HCT116 (cell line): ENCODE measurements at places on chromosomes 2 and 18. TPM values are rescaled to one million over a fixed set of nuclear protein-coding genes. Genes with fewer than 3 reads are reported as not detected.

GRCh38 chr2:226838722-226839121, 2.9 kb downstream of the RHBDD1 start:
- peaks cover 32% of the 10 kb centered on the region for H3K4me1 ChIP-seq
- no peaks in the 10 kb centered on the region for H3K36me3 ChIP-seq
- no peaks in the 10 kb centered on the region for H3K27me3 ChIP-seq

- no peaks in the 10 kb centered on the region for H3K36me3 ChIP-seq
- no peak overlapping the region for H3K27ac ChIP-seq
- H3K4me1 ChIP-seq, result no peaks in the 10 kb centered on the region
- H3K27me3 ChIP-seq, result 0 out of 2 replicates have a peak, but pooled peaks cover 9% of the 10 kb centered on the region
These were observed 22.2 kb downstream of the GALR1 start for GRCh38 chr18:77271576-77272481.

GRCh38 chr2:241937297-241937696, 67.8 kb downstream of the RTP5 start:
- no peaks in the 10 kb centered on the region for H3K36me3 ChIP-seq

GRCh38 chr2:130259594-130259993, 61.4 kb upstream of the TUBA3E start:
- no peak overlapping the region for H3K4me3 ChIP-seq
- DNase-seq, result no peak
- no peak overlapping the region for H3K27ac ChIP-seq

GRCh38 chr2:174631009-174631981, 33.7 kb upstream of the WIPF1 start:
- no peaks in the 10 kb centered on the region for H3K4me1 ChIP-seq
- H3K27ac ChIP-seq, result no peak overlapping the region
- no peak overlapping the region for H3K4me3 ChIP-seq
- H3K36me3 ChIP-seq, result no peaks in the 10 kb centered on the region
- no peaks in the 10 kb centered on the region for H3K27me3 ChIP-seq
- DNase-seq, result no peak

DNA sequence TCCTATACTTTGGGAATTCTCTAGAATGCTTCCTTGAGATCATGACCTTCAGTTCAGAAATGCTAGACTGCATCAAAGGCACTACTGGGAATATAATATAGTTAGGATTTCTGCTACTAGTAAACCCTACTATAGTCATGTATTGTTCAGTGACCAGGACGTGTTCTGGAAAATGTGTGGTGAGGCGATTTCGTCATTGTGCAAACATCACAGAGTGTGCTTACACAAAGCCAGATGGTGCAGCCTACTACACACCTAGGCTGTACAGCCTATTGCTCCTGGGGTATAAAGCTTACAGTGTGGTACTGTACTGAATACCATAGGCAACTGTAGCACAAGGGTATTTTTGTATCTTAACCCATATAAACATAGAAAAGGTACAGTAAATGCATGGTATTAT, 13.0 kb downstream of the CXCR4 start:
- no peak overlapping the region for H3K27ac ChIP-seq
- no peaks in the 10 kb centered on the region for H3K27me3 ChIP-seq
- no peaks in the 10 kb centered on the region for H3K36me3 ChIP-seq

- no peak overlapping the region for H3K27ac ChIP-seq
- H3K4me3 ChIP-seq, result no peak overlapping the region
These were observed 300.3 kb downstream of the NBAS start for GRCh38 chr2:15260835-15261234.

- H3K27me3 ChIP-seq, result no peaks in the 10 kb centered on the region
- H3K4me1 ChIP-seq, result peaks cover 14% of the 10 kb centered on the region
- H3K27ac ChIP-seq, result no peak overlapping the region
- no peaks in the 10 kb centered on the region for H3K36me3 ChIP-seq
- no peak for DNase-seq
These were observed 54.2 kb upstream of the FRZB start for GRCh38 chr2:182920631-182921056.

DNA sequence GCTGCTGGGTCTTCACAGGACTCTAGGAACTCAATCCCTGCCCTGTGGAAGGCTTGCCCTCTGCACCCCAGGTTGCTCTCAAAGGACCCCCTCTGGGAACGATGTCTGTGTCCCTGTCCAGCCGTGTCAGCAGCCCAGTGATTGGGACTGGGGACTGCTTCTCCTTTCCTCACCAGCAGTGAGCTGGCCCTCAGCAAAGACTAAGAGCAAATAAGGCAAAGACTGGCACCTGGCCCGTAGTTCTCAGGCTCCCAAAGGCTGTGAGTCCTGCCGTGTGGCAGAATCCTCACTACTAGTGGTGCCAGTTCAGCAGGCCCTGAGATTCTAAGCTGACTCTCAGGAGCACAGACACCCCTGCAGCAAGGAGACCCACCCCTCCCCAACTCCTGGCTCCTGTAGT, 47.8 kb downstream of the TMEM163 start:
- H3K4me3 ChIP-seq, result no peak overlapping the region
- peaks cover 38% of the 10 kb centered on the region for H3K27me3 ChIP-seq
- no peak overlapping the region for H3K27ac ChIP-seq
- DNase-seq, result no peak
- no peaks in the 10 kb centered on the region for H3K4me1 ChIP-seq

DNA sequence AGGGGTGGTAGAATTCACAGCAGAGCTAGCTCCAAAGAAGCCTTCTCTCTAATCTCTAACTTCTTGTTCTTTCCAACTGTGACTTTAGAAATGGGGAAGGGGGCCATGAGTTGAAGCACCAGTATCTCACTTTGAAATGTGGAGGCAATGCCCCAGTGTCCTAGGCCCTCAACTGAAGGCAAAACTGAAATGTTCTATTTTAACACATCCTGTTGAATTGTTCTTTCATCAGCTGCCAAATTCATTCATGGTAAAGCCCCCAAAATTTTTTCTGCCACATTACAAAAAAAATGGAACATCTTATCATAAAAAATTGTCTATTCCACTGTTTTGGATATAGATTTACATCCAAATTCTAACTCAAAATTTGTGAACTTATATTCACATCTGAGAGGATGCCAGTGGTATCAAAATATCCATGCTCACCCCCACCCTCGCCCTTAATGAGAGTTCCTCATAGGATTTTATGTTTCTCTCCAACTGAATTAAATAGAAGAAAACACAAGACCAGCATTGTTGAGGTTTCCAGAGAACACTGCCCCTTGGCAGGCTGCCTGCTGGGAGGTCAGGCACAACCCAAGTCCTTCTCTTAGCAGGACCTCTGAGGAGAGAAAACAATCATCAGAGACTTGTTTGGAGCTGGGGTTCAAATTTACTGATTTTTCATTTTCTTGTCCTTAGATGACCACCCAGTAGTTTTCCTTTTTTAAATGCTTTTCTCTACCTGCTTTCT, 147.4 kb upstream of the PGAP1 start:
- no peak for DNase-seq
- H3K27me3 ChIP-seq, result no peaks in the 10 kb centered on the region
- H3K4me3 ChIP-seq, result no peak overlapping the region
- no peaks in the 10 kb centered on the region; the same call in 1 of the 2 replicates for H3K4me1 ChIP-seq

DNA sequence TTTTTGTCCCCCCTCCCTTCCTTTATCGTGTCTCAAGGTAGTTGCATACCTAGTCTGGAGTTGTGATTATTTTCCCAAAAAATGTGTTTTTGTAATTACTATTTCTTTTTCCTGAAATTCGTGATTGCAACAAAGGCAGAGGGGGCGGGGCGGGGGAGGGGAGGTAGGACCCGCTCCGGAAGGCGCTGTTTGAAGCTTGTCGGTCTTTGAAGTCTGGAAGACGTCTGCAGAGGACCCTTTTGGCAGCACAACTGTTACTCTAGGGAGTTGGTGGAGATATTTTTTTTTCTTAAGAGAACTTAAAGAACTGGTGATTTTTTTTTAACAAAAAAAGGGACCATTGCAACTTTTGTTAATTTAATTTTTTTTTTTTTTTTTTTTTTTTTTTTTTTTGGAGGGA, 2.1 kb downstream of the SOX11 start:
- H3K36me3 ChIP-seq, result no peaks in the 10 kb centered on the region
- no peaks in the 10 kb centered on the region for H3K4me1 ChIP-seq
- no peak overlapping the region for H3K27ac ChIP-seq
- no peak for DNase-seq
- H3K4me3 ChIP-seq, result no peak overlapping the region

- no peak for DNase-seq
- H3K4me3 ChIP-seq, result no peak overlapping the region
- H3K27me3 ChIP-seq, result no peaks in the 10 kb centered on the region
These were observed 257.4 kb upstream of the RBMS1 start for GRCh38 chr2:160751021-160751420.

GRCh38 chr2:18845854-18846445, 256.6 kb upstream of the NT5C1B start:
- DNase-seq, result no peak
- no peaks in the 10 kb centered on the region for H3K36me3 ChIP-seq
- H3K27me3 ChIP-seq, result peaks cover 9% of the 10 kb centered on the region

DNA sequence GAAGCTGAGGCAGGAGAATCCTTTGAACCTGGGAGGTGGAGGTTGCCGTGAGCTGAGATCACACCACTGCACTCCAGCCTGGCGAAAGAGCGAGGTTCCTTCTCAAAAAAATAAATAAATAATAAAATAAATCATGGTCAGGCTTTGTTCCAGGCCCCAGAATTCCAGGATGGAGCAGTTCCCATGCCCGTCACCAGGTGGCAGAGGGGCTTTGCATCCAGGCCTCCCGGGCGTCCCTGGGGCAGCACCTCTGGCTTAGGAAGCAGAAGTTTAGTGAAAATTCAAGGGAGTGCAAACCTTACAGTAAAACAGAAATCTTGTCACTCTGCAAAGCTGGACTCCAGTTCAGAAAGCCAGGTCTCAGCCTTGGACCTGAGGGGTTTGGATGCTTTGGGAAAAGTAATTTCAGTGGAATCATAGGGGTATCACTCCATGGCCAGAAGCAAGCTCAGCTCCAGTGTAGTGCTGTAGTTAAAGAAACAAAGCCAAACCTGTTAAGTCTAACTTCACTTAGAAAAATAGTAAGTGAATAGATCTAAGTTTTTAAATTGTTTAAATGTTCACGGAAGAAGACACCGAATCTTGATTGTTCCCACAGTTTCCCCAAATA, 512.7 kb downstream of the CMPK2 start:
- H3K36me3 ChIP-seq, result no peaks in the 10 kb centered on the region
- no peaks in the 10 kb centered on the region for H3K4me1 ChIP-seq
- H3K27ac ChIP-seq, result no peak overlapping the region
- no peaks in the 10 kb centered on the region for H3K27me3 ChIP-seq
- DNase-seq, result no peak
- H3K4me3 ChIP-seq, result no peak overlapping the region

GRCh38 chr2:140627885-140628284, 1502.9 kb downstream of the LRP1B start:
- H3K36me3 ChIP-seq, result no peaks in the 10 kb centered on the region
- no peak overlapping the region for H3K27ac ChIP-seq
- no peaks in the 10 kb centered on the region for H3K4me1 ChIP-seq
- H3K4me3 ChIP-seq, result no peak overlapping the region

DNA sequence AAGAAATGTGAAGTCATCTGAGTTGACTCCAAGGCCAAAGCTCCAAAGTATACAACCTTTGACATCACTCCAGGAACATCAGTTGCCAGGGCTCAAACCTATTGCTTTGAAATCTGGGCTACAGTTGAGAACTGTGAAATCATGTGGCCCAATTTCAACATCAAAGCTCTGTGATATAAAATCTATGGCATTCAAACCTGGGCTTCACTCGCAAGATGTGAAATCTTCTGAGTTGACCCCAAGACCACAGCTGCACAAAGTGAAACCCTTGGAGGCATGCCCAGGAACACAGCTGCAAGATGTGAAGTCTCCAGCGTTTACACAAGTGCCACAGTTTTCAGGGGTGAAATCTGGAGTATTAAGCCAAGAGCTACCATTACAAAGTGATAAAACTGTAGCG, 9.4 kb upstream of the ZNF512 start:
- no peaks in the 10 kb centered on the region for H3K4me1 ChIP-seq
- DNase-seq, result no peak
- H3K27me3 ChIP-seq, result no peaks in the 10 kb centered on the region
- H3K27ac ChIP-seq, result no peak overlapping the region
- H3K36me3 ChIP-seq, result no peaks in the 10 kb centered on the region

DNA sequence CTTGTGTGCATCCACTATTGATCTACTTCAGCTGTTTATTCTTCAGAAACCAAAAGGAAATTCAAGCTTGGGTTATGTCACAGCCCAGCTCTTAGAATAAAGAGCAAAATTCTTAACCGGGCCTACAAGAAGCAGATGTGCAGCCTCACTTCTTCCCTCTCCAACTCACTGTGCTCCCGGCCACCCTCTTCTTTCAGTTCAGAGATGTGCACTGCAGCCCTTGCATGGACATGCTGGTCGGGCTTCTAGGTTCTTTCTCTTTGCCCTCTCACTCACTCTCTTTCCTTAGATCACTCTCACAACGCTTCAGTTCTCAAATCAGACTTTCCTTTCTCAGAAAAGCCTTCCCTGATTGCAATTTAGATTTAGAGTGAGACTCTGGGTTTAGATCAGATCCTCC, 104.1 kb downstream of the CHN1 start:
- H3K36me3 ChIP-seq, result no peaks in the 10 kb centered on the region
- no peak overlapping the region for H3K4me3 ChIP-seq
- no peak for DNase-seq

- no peaks in the 10 kb centered on the region for H3K4me1 ChIP-seq
- H3K27ac ChIP-seq, result no peak overlapping the region
- H3K4me3 ChIP-seq, result no peak overlapping the region
- H3K36me3 ChIP-seq, result no peaks in the 10 kb centered on the region
These were observed 124.0 kb downstream of the GATA6 start for GRCh38 chr18:22293417-22293816.

DNA sequence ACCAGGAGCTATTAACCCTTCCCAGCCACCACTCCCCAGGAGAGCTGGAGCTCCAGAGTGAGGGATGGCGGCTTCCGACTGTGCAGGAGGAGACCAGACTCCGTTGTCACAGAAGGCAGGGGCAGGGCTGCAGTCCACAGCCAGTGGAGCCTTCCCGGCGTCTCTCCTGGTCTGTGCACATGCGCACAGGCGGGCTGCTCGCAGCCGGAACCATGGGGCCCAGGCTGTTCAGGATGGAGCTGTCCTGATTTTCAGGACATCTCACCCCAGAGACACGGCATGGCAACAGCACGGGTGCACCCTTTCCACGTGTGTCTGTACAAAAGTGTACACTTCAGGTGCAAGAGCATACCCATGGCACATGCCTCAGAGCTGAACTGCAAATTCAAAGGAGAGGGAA, 28.9 kb downstream of the EIPR1 start:
- H3K4me1 ChIP-seq, result no peaks in the 10 kb centered on the region
- no peak overlapping the region for H3K4me3 ChIP-seq
- H3K36me3 ChIP-seq, result peaks cover 10% of the 10 kb centered on the region
- no peaks in the 10 kb centered on the region for H3K27me3 ChIP-seq

GRCh38 chr2:10546975-10547391, 98.9 kb upstream of the ODC1 start:
- peaks cover 4% of the 10 kb centered on the region; the same call in 1 of the 2 replicates for H3K4me1 ChIP-seq
- no peak overlapping the region for H3K27ac ChIP-seq
- no peak overlapping the region for H3K4me3 ChIP-seq
- no peaks in the 10 kb centered on the region for H3K27me3 ChIP-seq
- no peaks in the 10 kb centered on the region for H3K36me3 ChIP-seq

AUP1 gene
- total RNA-seq, result 116 TPM

CABYR gene
- not detected for total RNA-seq

RGPD3 gene
- total RNA-seq, result 0.15 TPM

MC4R gene
- total RNA-seq, result not detected

TEKT4 gene
- total RNA-seq, result not detected

HOXD12 gene
- total RNA-seq, result 0.27 TPM

MSH2 gene
- 54.9 TPM for total RNA-seq

SERPINB4 gene
- total RNA-seq, result not detected

NYAP2 gene
- total RNA-seq, result not detected

ACTG2 gene
- total RNA-seq, result 0.89 TPM

CNGA3 gene
- not detected for total RNA-seq

MAPRE2 gene
- 17.2 TPM for total RNA-seq

TMEM17 gene
- total RNA-seq, result 3.2 TPM

MOB4 gene
- 24.4 TPM for total RNA-seq

PROKR1 gene
- not detected for total RNA-seq

C1GALT1C1L gene
- 0.20 TPM for total RNA-seq

CEBPZ gene
- 47.8 TPM for total RNA-seq
